ENCODE measurements at places on chromosomes 5 and 9.
A peak's percentile ranks its signal among the peaks of the same experiment; 100 is the strongest.

GRCh38 chr5:170630711-170631141 is 126.9 kb downstream of the KCNIP1 start:
- no peak for DNase-seq

- DNase-seq: no peak
These were observed 32.3 kb downstream of the MACIR start for GRCh38 chr5:103290846-103291245.

DNA sequence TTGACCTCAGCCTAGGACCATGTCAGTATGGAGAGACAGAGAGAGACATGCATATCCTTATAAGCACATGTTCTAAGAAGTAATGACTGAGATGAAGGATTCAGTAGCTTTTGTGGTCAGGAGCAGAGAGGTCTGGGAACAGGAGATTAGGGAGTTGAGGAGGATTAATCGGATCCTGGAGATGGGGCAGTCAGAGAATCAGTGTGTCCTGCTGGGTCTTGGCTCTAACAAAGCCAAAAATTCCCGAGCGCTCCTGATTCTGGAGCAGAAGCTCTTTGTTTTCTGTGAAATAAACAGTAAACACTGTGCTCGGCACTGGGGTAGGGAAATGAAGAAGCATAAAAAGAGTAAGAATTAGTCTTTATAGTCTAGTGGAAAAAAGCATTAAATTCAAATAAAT is 520.0 kb upstream of the CLINT1 start:
- no peak for DNase-seq

GRCh38 chr5:63262185-63262981 is 683.8 kb downstream of the LRRC70 start:
- DNase-seq: no peak

GRCh38 chr9:70398145-70398556 is 16.3 kb downstream of the KLF9 start:
- DNase-seq: no peak

DNA sequence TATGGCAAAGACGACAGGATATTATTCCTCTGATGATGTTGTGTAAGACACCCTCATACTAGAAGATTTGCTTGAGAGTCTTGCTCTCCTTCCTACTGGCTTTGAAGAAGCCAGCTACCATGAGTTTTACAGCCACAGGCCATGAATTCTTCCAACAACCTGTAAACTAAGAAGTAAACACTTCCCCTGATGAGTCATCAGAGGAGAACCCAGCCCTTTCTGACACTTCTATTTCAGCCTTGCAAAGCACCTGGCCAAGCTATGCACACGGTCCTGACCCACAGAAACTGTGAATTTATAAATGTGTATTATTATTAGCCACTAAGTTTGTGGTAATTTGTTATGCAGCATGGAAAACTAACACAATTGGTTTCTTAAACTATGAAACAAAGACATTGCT is 288.8 kb upstream of the ADAMTSL1 start:
- DNase-seq: peak; percentile 2

DNA sequence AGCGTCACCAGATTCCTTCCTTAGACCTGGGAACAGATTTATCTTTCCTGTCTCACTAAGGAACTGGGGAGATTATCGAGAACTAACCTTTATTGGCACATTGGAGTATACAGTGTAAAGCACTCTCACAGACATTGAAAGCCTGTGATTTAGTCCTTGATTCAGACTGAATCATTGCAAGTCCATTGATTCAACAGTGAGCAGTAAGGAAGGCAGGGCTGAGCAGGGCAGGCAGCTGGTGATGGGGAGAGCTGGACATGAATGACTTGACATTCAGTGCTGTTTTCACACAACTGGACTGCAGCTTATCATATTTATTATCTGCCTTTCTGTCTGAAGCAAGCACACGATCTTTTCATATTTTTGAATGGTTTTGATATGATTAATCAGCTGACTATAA is 16.2 kb downstream of the ISOC1 start:
- no peak for DNase-seq

- peak; percentile 66 for DNase-seq
These were observed 665 bp downstream of the RASA1 start for GRCh38 chr5:87268126-87268969.

DNA sequence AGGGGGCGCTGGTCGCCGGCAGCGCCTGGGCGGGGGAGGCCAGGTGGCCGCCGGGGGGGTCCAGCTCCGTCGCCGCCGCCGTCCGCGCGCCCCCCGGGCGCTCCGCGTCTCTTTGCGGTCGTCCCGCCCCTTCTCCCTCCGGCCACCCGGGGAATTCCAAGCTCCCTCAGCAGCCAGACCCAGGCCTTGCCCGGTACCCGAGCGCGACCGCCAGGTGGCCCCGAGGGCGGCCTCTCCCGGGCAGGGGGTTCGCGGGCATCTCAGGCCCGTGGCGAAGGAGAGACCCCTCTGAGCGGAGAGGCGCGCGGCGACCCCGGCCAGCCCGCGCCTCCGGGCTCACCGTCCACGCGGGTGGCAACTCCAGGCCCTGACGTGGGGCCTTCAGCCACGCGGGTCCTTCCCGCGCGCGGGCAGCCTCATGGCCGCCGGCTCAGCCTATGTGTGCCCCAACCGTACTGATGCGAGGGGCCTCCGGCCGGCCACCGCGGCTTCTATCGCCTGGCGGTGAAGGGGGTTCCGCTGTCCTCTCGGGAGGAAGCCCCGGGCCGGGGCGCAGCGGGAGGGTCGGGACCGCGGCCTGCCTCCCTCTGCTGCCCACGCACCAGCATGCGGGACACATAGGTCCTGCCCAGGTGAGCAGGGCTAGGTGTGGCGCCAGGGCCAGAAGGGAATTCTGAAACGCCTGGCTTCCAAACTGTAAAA is 529 bp upstream of the NRARP start:
- peak; percentile 84 for DNase-seq

- no peak for DNase-seq
These were observed 130.2 kb downstream of the HSD17B3 start for GRCh38 chr9:96171728-96172127.

- DNase-seq: no peak
These were observed 114.8 kb downstream of the ZNF622 start for GRCh38 chr5:16350816-16351215.

DNA sequence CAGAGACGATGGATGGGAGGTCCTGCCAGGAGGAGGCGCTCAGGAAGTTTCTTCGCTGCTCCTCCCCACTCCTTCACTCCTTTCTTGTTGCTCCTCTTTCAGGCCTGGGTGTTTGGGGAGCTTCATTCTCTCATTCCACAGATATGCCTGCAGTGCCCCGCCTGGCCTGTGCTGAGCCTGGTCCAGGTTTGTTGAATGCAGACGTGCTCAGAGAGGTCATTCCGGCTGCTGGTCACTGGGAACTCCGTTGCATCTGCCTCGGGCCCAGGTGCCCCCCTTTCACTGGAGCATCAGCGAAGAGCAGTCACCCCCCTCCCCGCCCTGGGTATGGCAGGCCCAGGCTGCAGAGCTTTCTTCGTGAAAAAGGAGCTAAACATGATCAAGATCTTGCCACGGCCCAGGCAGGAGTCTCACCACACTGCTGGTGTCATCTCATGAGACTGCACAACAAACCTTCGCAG is 15.5 kb downstream of the SURF6 start:
- DNase-seq: peak; percentile 66

DNA sequence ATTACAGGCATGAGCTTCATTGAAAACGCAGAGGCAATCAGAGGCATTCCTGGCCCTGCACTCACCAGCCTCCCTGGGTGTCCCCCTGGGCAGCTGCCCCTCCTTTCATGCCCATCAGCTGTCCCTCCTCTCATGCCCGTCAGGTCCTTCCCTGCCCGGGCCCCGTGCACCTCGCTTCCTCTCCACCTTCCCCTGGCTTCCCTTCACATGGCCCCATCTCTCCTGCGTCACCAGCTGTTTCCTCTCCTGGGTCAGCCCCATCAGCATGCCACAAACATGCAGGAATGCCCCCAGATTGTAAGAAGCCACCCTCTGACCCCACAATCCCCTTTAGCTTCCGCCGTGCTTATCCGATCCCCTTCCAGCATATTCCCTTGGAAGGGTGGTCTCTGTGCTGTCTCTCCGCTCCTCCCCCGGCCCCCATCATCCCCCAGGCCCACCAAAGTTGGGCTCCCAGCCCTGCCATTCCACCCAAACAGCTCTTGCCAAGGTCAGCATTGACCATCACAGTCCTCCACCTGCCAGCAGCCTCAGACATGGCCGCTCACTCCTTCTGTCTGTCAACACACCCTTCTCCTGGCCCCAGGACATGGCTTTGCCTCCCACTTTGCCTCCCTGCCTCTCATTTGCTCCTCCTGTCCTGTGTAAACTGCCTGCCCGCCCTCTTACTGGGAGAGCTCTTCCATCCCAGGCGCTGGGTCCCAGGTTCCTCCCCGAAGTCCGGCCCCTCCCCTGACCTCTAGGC is 98.6 kb upstream of the IER5L start:
- no peak for DNase-seq

GRCh38 chr9:129109952-129110739 is 447 bp downstream of the CRAT start:
- DNase-seq: peak; percentile 49

DNA sequence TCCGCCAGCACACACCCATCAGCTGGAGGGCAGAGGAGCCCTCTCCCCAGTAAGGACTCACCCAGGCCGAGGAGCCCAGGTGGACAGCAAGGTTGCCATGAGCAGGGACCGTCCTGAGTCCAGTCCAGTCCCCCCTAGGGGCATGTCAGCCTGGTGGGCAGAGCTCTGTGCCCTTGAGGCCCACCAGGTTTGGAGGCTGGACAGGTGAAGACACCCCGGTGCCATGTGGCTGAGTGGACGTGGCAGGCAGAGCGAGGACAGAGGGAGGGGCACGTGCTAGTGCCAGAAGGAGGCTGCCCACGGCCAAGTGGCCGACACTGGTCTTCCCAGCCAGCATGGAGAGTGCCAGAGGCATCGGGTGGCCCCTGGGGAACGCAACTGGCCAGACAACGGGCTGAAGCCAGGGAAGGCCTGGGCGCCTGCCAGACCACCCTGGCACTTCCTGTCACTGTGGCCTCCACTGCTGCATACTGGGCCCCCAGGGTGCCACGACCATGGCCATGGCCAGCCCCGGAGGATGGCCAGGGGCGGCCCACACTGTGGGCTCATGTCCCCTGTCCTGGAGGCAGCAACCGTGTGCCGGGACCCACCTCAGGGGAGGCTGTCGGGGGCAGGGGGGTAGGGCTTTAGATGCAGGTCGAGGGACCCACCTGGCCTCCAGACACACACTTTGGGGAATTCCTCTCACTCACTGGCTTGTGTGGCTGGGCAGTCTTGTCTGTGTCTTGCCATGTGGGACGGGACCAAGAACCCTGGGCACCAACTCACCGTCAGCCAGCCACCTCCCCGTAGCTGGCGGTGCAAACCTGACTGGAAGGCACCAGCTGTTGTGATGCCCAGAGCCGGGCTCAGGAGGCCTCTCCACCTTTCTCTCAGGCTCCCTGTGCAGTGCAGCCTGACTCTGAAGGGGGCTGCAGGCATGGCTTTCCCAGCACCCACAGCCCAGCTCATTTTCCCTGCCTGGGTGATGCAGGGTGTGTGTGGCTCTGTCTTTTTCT is 42.3 kb upstream of the LPCAT1 start:
- no peak for DNase-seq

DNA sequence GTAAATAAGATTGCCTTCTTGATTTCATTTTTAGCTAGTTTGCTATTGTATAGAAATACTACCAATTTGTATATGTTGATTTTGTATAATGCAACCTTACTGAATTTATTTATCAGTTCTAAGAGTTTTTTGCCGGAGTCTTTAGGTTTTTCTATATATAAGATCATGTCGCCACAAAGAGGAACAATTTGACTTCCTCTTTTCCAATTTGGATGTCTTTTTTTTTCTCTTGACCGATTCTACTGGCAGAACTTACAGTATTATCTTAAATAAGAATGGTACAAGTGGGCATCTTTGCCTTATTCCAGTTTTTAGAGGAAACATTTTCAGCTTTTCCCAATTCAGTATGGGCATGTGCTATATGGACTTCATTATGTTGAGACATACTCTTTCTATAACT is 624.7 kb upstream of the ACO1 start:
- DNase-seq: no peak

DNA sequence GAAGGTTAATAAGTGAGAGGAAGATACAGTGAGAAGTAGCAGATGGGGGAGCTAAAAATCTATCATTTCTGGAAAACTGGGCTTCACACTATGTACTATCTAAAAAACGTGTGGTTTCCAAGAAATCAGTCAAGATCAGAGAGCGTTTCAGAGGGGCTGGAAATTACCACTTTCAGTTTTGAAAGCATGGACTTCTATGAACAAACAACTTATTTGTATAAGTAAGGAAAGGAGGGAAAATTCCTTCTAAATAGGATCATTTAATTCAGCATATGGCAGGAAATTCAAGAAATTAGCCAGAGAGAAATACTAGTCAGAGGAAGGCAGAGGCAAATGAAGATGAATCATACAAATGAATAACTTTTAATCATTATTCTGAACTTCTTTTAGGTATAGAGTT is 11.3 kb downstream of the TNC start:
- DNase-seq: no peak

GRCh38 chr5:150846654-150847333 is 473 bp downstream of the IRGM start:
- peak; percentile 89 for DNase-seq

DNA sequence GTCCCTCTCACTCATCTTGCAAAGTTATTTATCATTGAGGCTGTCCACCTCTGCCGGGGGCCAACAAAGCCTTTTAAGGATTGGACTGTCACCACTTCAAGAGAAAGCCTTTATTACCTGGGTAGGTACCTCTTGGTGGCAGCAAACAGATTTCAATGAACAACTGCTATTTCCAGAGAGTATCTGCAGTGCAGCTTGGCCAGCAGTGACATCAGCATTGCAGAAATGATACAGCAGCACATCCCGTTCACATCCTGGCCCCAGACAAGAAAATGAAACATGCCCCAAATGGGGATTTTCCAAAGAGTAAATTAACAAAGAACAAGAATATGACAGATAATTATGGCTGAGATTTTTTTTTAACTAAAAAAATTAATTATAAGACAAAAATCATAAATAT is 2.3 kb upstream of the SPATA6L start:
- DNase-seq: no peak

GRCh38 chr9:106583751-106584150 is 279.2 kb upstream of the ZNF462 start:
- no peak for DNase-seq

- DNase-seq: no peak
These were observed 2.4 kb downstream of the TLR4 start for GRCh38 chr9:117706421-117707116.

DNA sequence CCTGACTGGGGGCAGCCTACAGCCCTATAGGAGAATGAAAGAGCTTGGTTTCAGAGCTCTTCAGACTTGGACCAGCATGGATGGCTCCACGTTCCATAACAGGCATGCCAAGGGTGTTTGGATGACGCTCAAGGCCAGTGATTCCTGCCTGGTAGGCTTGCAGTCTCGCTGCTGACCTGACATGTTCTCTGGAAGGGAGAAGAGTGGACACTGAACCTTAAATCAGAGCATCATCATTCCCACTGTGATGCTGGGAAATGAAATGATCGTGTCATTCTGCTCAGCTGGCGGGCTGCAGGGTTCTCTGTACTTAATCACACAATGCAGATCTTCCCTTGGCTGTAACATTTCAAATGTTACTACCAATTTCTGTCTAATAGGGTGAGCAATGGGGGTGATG is 57.0 kb downstream of the CFAP90 start:
- no peak for DNase-seq

GRCh38 chr5:17019324-17019723 is 83.2 kb upstream of the MYO10 start:
- DNase-seq: no peak
